Memory B cell (primary cell): ENCODE measurements at places on chromosomes 4 and X.

- no peaks in the 10 kb centered on the region for H3K27me3 ChIP-seq
- H3K4me3 ChIP-seq: no peak overlapping the region
- H3K36me3 ChIP-seq: peaks cover 9% of the 10 kb centered on the region
- no peak for DNase-seq
Measured at GRCh38 chrX:153931151-153931550, 3.7 kb downstream of the NAA10 start.

- no peaks in the 10 kb centered on the region for H3K36me3 ChIP-seq
- H3K27me3 ChIP-seq: no peaks in the 10 kb centered on the region
- DNase-seq: peak; percentile 18
- peak overlapping the region; percentile 17 for H3K4me3 ChIP-seq
- H3K27ac ChIP-seq: peak overlapping the region; percentile 47
Measured at GRCh38 chrX:57918750-57919436, 8.6 kb upstream of the ZXDA start.

GRCh38 chr4:143771269-143771668 is 70.8 kb upstream of the FREM3 start:
- H3K4me3 ChIP-seq: no peak overlapping the region
- H3K27me3 ChIP-seq: no peaks in the 10 kb centered on the region
- H3K27ac ChIP-seq: no peak overlapping the region
- H3K36me3 ChIP-seq: no peaks in the 10 kb centered on the region
- H3K4me1 ChIP-seq: peaks cover 11% of the 10 kb centered on the region
- DNase-seq: no peak

DNA sequence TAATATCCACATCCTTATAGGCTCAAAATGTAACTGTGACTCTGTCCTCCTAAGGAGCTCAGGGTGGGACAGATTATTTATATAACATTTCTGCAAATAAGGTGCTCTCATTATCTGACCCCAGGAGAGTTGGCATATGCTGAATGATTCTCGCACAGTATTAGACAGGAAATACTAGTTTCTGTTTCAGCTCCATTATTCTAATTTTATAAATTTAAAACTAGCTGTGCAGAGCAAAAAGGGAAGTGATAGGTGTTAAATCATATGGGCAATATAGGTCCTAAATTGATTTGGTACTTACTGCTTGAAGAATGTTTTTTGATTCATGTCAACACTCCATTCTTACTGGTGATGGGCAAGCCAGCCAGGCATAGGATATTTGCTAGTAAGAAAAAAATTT is 141.5 kb downstream of the GLRA2 start:
- no peak for DNase-seq
- H3K27me3 ChIP-seq: no peaks in the 10 kb centered on the region
- H3K4me3 ChIP-seq: peak overlapping the region; percentile 43
- no peaks in the 10 kb centered on the region for H3K36me3 ChIP-seq
- peak overlapping the region; percentile 63 for H3K27ac ChIP-seq

GRCh38 chrX:77389891-77390290 is 57.3 kb upstream of the FGF16 start:
- no peak for DNase-seq
- H3K4me1 ChIP-seq: no peaks in the 10 kb centered on the region
- H3K27ac ChIP-seq: no peak overlapping the region
- H3K4me3 ChIP-seq: no peak overlapping the region
- no peaks in the 10 kb centered on the region for H3K36me3 ChIP-seq
- H3K27me3 ChIP-seq: no peaks in the 10 kb centered on the region

GRCh38 chr4:185013417-185014125 is 4.7 kb upstream of the HELT start:
- no peak overlapping the region for H3K4me3 ChIP-seq
- DNase-seq: no peak

GRCh38 chr4:71253545-71253944 is 85.3 kb upstream of the SLC4A4 start:
- H3K27ac ChIP-seq: no peak overlapping the region
- no peak for DNase-seq
- H3K27me3 ChIP-seq: peaks cover 3% of the 10 kb centered on the region
- H3K4me1 ChIP-seq: peaks cover 6% of the 10 kb centered on the region
- H3K4me3 ChIP-seq: no peak overlapping the region

DNA sequence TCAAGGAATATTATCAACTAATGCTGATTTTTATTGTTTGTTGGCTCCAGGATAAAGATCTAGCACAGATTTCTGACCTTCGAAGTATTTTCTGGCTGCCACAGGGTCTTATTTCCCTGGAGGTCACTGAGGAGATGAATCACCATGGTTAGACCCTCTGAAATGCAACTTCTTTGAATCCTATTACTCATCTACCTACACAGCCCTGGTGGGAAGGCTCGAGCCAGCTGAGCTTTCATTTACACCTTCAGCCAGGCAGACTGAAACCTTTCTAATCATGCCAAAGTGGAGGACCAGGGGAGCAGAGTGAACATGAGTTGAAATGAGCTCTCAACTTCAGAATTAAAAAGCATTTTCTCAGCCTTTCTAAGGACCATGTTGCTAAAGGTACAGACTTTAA is 130.5 kb downstream of the SMIM20 start:
- DNase-seq: no peak
- peaks cover 26% of the 10 kb centered on the region for H3K27me3 ChIP-seq

GRCh38 chr4:6781113-6781512 is 1.4 kb upstream of the KIAA0232 start:
- no peak for DNase-seq
- H3K4me1 ChIP-seq: peaks cover 14% of the 10 kb centered on the region
- H3K27ac ChIP-seq: no peak overlapping the region
- peak overlapping the region; percentile 77 for H3K4me3 ChIP-seq
- H3K27me3 ChIP-seq: peaks cover 1% of the 10 kb centered on the region
- no peaks in the 10 kb centered on the region for H3K36me3 ChIP-seq

DNA sequence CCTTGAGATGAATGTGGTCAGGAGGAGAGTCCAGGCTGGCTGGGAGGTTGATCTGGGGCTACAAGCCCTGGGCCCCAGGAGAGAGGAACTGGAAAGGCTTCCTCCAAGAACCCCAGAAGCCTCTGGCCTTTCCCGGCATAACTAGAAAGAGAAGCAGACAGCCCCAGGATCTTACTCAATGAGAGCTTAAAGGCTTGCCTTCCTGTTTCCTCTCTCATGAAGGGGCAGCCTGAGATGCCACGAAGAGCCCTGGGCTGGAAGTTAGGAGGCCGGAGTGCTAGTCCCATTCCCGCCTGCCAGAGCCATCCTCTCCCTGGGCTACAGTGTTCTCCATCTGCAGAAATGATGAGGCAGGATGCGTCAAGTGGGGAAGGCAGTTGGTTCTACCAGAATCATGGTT is 20.1 kb upstream of the XPNPEP2 start:
- H3K4me1 ChIP-seq: peaks cover 9% of the 10 kb centered on the region
- no peak overlapping the region for H3K27ac ChIP-seq
- no peak overlapping the region for H3K4me3 ChIP-seq
- no peaks in the 10 kb centered on the region for H3K36me3 ChIP-seq

- H3K4me3 ChIP-seq: no peak overlapping the region
- DNase-seq: no peak
- no peak overlapping the region for H3K27ac ChIP-seq
Measured at GRCh38 chr4:42313872-42314271, 83.4 kb upstream of the SHISA3 start.

DNA sequence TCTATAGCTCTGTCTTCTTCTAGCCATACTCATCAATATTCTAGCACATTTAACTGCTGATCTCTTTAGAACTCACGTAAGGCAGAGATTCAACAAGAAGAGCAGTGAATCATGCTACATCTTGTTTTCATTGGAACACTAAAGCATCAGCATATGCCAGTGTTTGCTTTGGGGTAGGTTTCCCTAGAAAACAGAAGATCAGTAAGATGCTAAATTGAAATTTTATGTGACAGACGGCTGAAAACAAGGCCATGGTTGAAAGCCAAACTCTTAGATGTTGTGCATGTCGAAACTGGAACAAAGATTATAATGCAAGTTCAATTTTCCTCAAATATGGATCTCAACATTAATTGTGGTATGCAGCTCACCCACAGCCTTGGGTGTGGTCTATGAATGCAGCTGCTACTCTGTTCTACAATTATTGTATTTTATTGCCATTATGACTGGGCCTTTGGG is 107.6 kb downstream of the PDLIM5 start:
- no peak overlapping the region for H3K4me3 ChIP-seq
- no peaks in the 10 kb centered on the region for H3K4me1 ChIP-seq
- peaks cover 7% of the 10 kb centered on the region for H3K36me3 ChIP-seq

- peaks cover 2% of the 10 kb centered on the region for H3K27me3 ChIP-seq
- no peaks in the 10 kb centered on the region for H3K4me1 ChIP-seq
- no peak for DNase-seq
- no peak overlapping the region for H3K27ac ChIP-seq
- no peak overlapping the region for H3K4me3 ChIP-seq
- H3K36me3 ChIP-seq: no peaks in the 10 kb centered on the region
Measured at GRCh38 chrX:44742480-44743155, 101.2 kb upstream of the DUSP21 start.

DNA sequence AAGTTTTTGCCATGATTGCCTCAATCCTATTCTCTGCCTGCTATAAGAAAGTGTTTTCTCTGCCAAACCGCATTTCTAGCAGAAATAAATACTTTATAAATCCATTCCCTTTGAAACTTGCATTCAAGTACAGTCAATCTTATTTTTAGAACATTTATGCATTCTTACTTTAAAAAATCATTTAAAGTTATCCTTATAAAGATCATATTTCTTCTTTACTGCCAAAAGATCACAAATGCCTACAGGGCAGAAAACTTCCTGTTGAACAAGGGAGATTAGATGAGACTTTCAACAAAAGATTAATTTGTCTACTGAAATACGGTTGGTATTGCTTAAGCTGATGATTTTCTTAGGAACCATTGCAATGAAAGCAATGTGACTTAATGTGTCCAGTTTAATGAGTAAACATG is 207.2 kb upstream of the SLIT2 start:
- no peaks in the 10 kb centered on the region for H3K36me3 ChIP-seq
- H3K4me1 ChIP-seq: no peaks in the 10 kb centered on the region
- H3K27me3 ChIP-seq: no peaks in the 10 kb centered on the region
- H3K4me3 ChIP-seq: no peak overlapping the region

GRCh38 chrX:133475521-133475920 is 60.2 kb upstream of the GPC4 start:
- DNase-seq: no peak
- H3K27me3 ChIP-seq: peaks cover 6% of the 10 kb centered on the region
- no peak overlapping the region for H3K27ac ChIP-seq
- no peaks in the 10 kb centered on the region for H3K36me3 ChIP-seq
- no peak overlapping the region for H3K4me3 ChIP-seq

- peaks cover 37% of the 10 kb centered on the region for H3K4me1 ChIP-seq
- H3K4me3 ChIP-seq: no peak overlapping the region
- no peak for DNase-seq
- peaks cover 3% of the 10 kb centered on the region for H3K36me3 ChIP-seq
Measured at GRCh38 chr4:173243321-173243720, 74.7 kb downstream of the GALNT7 start.

DNA sequence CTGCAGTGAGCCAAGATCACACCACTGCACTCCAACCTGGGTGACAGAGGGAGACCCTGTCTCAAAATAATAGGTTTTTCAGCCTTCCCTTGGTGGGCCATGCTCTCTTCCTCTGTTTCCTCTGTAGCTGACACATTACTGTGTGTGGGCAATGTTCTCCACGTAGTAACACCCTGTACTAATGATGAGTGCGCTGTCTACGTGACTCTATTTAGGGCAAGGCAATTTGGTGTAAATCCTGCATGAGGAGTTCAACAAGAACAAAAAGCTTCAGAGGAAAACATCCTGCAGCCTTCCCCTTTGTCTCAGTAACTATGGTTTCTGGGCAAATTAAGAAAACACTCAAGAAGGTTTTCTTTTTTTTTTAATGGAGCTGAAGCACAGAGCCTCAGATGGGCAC is 24.4 kb upstream of the JAKMIP1 start:
- H3K4me1 ChIP-seq: no peaks in the 10 kb centered on the region
- H3K4me3 ChIP-seq: no peak overlapping the region
- H3K27me3 ChIP-seq: peaks cover 20% of the 10 kb centered on the region
- no peaks in the 10 kb centered on the region for H3K36me3 ChIP-seq
- H3K27ac ChIP-seq: no peak overlapping the region
- DNase-seq: no peak

DNA sequence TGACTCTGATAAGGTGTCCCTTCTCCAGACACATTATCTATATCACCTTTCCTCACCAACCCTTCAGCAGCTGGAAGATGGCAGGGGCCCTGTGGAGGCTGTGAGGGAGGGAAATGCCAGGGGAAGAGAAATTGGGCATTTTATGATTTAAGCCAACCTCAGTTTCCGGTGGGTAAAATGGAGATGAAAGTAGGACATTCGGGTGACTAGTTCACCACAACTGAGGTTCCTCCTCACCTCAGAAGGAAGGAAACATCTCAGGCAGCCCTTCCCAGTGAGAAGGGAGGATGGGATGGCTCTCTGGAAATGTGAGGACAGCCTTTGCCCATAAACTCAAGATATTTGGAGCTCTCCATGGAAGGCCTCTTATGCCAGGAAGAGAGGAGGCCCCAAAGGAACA is 251.5 kb downstream of the MID1IP1 start:
- H3K4me1 ChIP-seq: peaks cover 2% of the 10 kb centered on the region
- no peak overlapping the region for H3K27ac ChIP-seq
- H3K4me3 ChIP-seq: no peak overlapping the region
- H3K36me3 ChIP-seq: no peaks in the 10 kb centered on the region

GRCh38 chrX:22748093-22748999 is 251.4 kb upstream of the DDX53 start:
- H3K36me3 ChIP-seq: no peaks in the 10 kb centered on the region
- H3K27me3 ChIP-seq: no peaks in the 10 kb centered on the region
- no peak overlapping the region for H3K27ac ChIP-seq
- DNase-seq: peak; percentile 26
- H3K4me1 ChIP-seq: peaks cover 2% of the 10 kb centered on the region
- no peak overlapping the region for H3K4me3 ChIP-seq

GRCh38 chr4:137070614-137071013 is 461.7 kb downstream of the PCDH18 start:
- H3K27ac ChIP-seq: no peak overlapping the region
- H3K27me3 ChIP-seq: no peaks in the 10 kb centered on the region
- H3K36me3 ChIP-seq: no peaks in the 10 kb centered on the region
- DNase-seq: no peak

DNA sequence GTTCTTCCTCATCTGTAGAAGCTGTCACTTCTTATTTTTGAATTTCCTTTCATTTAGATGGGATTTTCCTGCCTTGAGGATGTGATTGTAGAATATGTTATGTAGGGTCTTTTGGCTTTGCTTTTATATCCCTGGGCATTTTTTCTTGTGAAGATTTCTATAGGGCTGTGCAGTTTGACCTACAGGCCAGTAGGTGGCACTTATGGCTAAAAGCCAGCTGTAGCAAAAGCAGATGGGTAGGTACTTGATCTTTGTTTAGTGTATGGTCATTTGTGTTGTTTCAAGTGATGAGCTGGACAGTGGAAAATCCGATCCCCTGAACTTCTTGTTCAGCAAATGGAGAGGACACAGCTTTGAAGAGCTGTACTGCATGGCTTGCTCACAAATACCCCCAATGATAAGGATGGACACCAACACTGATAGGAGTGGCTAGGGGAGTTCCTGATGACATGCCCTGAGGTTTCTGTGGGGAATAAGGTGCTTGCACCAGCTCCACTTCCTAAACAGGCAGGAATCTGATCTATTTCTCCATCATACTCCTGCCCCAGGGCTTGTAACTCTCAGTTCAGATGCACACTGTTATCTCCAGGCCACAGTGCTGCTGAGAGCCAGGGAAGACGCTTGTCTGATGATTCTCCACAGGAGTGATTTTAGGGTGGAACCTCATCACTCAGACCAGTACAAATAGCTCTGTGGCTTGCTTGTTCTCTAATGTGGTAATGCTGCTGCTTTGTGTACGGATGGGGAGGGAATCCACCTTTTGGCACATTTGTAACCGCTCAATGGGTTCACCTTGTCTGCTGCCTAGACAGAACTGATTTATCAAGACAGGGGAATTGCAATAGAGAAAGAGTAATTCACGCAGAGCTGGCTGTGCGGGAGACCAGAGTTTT is 417.1 kb upstream of the MAGEB16 start:
- no peaks in the 10 kb centered on the region for H3K4me1 ChIP-seq
- H3K4me3 ChIP-seq: no peak overlapping the region
- no peaks in the 10 kb centered on the region for H3K36me3 ChIP-seq
- DNase-seq: no peak
- no peaks in the 10 kb centered on the region for H3K27me3 ChIP-seq
